ENCODE measurements at places on chromosomes 12 and 14. TPM values are rescaled to one million over a fixed set of nuclear protein-coding genes. Genes with fewer than 3 reads are reported as not detected.

- H3K27ac ChIP-seq, result no peak overlapping the region
- H3K36me3 ChIP-seq, result no peaks in the 10 kb centered on the region
- no peak for DNase-seq
Observed at GRCh38 chr12:43029971-43030370, 440.4 kb upstream of the PRICKLE1 start.

The ENDOU gene
- not detected for total RNA-seq

The PARPBP gene
- 38.1 TPM for total RNA-seq

DNA sequence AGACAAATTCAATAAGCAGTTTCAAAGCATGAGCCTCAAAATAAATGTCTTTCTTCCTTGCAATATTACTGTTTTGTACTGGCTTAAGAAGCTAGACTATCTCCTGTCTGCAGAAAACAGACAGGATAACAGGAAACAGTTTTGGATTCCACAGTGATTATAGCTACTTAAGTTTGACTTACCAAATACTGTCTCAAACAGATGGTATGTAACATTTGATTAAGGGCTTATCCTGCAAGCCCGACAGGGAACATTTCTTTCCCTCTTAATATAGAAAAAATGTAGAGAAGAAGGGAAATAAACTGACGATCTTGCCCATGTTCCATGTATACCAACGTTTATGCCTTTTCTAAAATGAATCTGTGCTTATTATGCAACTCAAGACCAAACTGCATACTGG lies 179.9 kb upstream of the EEA1 start:
- no peak overlapping the region for H3K27ac ChIP-seq
- H3K36me3 ChIP-seq, result no peaks in the 10 kb centered on the region
- no peak for DNase-seq
- no peaks in the 10 kb centered on the region for H3K27me3 ChIP-seq
- no peak overlapping the region for H3K4me3 ChIP-seq
- no peaks in the 10 kb centered on the region for H3K4me1 ChIP-seq

GRCh38 chr12:34345801-34346200 lies 323.5 kb downstream of the ALG10 start:
- H3K27ac ChIP-seq, result no peak overlapping the region
- no peaks in the 10 kb centered on the region for H3K27me3 ChIP-seq
- no peak for DNase-seq

The ERP27 gene
- not detected for total RNA-seq

The KRT7 gene
- 13.2 TPM for total RNA-seq

DNA sequence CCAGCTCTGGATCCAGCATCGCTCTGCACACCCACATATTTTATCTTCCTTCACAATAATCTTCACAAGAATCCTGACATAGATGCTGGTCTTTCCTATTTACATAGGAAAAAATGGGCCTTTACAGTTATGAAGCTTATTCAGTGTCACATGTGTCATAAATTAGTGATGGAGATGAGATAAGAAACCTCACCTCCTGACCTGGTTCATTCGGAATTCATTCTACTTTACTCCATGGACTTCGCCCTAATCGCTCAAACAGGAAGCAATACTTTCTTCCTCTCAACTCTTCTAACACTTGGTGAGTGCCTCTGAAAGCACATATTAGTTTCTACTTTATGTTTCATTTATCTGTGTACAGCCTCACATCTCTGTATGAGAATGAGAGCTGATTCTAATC lies 12.0 kb upstream of the SINHCAF start:
- no peak for DNase-seq
- no peaks in the 10 kb centered on the region for H3K36me3 ChIP-seq
- no peaks in the 10 kb centered on the region for H3K4me1 ChIP-seq

The PLEKHD1 gene
- 0.48 TPM for total RNA-seq

DNA sequence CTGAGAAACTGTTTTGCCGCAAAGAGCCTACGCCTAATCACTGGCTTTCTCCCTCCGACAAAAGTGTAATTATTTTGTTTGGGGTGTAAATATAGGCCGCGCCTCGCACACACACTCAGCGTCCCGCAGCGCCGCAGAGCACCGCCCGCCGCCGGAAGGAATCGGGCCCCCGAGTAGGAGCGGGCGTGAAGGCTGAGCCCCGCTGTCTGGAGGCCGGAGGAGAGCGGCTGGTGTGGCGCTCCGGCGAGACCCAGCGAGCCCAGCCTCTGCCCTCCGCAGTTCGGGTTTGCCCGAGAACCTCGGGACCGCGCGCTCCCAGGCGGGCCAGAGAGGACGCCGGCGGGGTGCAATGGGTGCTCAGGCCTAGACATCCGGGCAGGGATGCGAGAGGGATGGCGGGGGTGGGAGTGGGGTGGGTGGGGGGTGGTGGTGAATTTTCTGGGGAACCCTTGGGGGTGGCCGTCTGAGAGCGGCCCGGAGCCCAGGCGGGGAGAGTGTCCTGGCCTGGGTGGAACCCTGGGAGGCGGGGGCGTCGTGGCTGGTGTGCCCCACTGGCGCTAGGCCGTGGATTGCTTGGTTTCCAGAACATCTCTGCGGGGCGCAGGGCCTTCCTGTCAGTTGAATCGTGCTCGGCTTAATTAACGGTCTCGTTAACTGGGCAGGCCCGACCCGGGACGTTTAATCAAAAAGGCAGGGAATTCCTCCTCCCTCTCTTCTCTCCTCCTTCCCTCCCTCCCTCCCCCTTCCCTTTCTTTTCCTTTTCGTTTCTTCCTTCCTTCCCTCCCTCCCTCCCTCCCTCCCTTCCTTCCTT lies 4.7 kb upstream of the LHX5 start:
- peaks cover 35% of the 10 kb centered on the region for H3K4me1 ChIP-seq
- peaks cover 73% of the 10 kb centered on the region for H3K27me3 ChIP-seq
- peak overlapping the region; percentile 66 for H3K4me3 ChIP-seq
